Right atrium auricular region (tissue), 2 donors: ENCODE measurements at places on chromosomes 1 and 21. TPM values are rescaled to one million over a fixed set of nuclear protein-coding genes. Genes with fewer than 3 reads are reported as not detected.

The SAMD13 gene
- total RNA-seq = 1.1 TPM

The OR2W3 gene
- not detected for total RNA-seq

The LAMB3 gene
- 11.1 TPM for total RNA-seq

The PTPRU gene
- 22.4 TPM for total RNA-seq

The STUM gene
- 0.70 TPM for total RNA-seq

The OR2T10 gene
- total RNA-seq = not detected

The DPT gene
- 52.2 TPM for total RNA-seq

The LYPD8 gene
- not detected for total RNA-seq

The KRTAP10-9 gene
- not detected for total RNA-seq

The HES3 gene
- total RNA-seq = not detected

The CACNA1E gene
- 1.7 TPM for total RNA-seq

The PFDN2 gene
- total RNA-seq = 39.9 TPM

The PCAT6 gene
- not detected for total RNA-seq

The SPRR2F gene
- not detected for total RNA-seq

The RRP15 gene
- total RNA-seq = 6.2 TPM
